ENCODE measurements at places on chromosomes 3 and 15.
A peak's percentile ranks its signal among the peaks of the same experiment; 100 is the strongest.

DNA sequence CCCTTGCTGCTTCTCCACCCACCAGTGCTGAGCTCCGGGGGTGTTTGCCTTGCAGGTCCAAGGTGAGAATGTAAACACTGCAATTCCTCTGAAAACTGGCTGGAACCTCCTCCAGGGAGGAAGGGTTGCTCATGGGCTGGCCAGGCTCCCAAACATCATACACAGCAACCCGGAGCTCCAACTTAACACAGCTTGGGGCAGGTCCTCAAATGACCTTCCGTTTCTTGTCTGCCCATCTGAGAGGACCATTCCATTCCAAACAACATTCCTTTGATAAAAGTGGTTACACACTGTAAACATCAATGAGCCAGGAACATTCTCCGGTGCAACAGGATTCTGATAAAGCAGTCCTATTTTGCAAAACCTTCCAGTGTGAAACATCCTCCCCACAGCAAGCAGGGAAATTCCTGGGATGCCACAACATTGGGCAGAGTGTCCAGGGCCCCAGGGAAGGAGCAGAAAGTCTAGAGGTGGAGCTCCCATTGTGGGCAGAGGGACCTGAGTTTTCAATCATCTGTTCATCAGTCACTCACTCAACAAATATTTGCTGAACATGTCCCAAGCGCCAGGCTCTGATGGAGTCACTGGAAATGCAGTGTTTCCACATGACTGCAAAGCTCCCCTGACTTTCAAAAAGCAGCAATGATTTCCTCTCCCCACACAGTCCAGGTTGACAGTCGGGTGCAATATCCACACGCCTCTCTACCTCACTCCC lies 7.3 kb upstream of the HEG1 start:
- peak; percentile 76 for DNase-seq

- DNase-seq: no peak
Observed at GRCh38 chr15:73326157-73326556, 42.6 kb downstream of the HCN4 start.

DNA sequence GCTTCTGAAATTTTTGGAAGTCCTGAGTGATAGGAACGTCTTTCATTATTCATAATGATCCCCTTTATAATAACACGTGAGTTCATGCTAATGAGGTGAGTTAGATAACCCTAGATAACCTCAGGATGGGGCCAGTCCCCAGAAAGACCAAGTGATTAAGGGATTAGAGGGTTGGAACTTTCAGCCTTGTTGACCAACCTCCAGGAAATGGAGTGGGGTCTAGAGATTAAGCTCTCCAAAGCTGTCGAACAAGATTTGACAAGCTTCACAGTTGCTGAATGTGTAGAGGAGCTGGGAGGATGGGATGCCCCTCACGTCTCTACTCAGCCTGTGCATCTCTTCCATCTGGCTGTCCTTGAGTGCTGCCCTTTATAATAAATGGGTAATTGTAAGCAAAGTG lies 107.1 kb downstream of the ZMAT3 start:
- DNase-seq: no peak

GRCh38 chr15:98952381-98952803 lies 55.2 kb downstream of the PGPEP1L start:
- no peak for DNase-seq

- no peak for DNase-seq
Observed at GRCh38 chr3:101182734-101183133, 137.6 kb downstream of the IMPG2 start.

DNA sequence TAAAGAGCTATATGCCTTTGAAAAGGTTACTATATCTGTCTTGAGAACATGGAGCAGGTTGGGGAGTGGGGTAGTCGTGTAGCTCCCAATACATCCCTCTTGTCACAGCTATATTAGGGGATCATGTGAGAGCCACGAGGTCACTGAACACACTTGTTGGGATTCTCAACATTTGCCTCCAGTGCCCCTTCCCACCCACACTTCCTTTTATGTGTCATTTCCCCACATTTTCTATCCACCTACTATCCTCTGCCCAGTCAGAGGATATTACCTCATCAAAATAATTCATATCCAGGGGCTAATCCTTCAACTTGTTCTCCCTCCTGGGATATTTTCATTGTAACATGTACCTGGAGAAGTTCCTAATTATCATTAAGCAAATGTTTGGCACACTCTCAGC lies 85.0 kb downstream of the CYP19A1 start:
- no peak for DNase-seq

DNA sequence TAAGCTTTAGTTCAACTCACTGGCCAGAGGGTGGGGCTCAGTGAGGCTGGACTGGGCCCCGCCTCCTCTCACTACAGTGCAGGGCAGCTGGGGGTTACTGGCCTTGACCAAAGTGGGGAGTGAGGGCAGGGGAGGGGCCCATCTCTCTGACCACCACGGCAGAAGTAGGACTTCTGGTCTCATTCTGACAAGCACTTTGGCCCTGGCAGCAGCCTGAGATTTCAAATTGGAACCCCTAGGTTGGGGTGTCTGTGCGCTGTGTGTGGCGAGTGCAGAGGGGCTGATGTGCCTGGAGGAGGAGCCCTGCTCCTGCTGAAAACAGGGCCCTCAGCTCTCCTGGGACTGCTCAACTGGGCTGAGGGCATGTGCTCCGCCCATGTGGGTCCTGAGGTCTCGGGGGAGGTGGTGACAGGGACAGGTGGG lies 60.3 kb upstream of the RPL32 start:
- DNase-seq: no peak

GRCh38 chr3:63559884-63560283 lies 92.6 kb upstream of the SNTN start:
- no peak for DNase-seq

- no peak for DNase-seq
Observed at GRCh38 chr3:9222049-9222448, 27.4 kb downstream of the SRGAP3 start.

- peak; percentile 50 for DNase-seq
Observed at GRCh38 chr15:75508840-75509532, 57.5 kb upstream of the SIN3A start.

GRCh38 chr15:40595219-40595618 lies 1.2 kb downstream of the KNL1 start:
- no peak for DNase-seq

- DNase-seq: peak; percentile 83
Observed at GRCh38 chr3:120093119-120093910, 932 bp downstream of the GSK3B start.

DNA sequence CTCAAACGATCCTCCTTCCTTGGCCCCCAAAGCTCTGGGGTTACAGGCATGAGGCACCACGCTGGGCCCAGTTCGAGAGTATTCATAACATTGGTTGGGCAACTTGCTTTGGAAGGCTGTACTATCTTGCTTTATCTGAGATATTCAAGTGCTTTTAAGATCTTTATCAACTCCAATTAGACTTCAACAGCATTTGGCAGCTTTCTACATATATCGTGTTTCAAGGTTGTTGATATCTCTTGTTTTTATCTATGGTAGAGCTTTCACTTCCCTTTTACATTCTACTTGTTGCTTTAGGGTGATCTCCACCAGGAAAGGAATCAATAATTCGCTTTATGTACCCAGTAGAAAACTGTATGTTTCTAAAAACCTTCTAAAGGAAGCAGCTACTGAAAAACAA lies 395.3 kb downstream of the IL5RA start:
- no peak for DNase-seq

DNA sequence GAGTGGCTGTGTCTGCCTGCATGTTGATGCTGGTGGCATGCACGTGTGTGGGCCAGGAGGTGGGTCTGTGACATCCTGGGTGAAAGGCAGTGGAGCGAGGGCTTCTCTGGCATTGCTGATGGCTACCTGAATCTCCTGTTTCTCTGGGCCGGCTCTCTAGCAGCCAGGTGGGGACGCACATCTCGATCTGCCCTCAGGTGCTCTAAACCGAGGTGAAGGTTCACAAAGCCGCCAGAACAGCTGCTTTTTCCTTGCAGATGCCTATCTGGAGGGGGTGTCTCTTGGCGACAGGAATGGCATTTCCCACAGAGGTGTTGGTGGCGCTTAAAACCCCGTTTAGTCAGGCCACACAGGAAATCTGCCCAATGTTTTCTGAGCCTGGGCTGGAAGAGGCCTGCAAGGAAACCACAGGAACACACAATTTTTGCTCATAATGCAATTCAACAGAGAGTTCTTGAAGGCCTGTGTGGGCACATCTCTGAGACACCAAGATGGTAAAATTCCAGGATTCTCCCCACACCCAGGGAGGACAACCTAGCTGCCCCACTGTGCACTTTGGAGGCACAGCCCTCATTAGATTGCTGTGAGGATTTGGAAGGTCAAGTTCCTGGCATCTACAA lies 11.9 kb downstream of the TMEM158 start:
- DNase-seq: no peak

DNA sequence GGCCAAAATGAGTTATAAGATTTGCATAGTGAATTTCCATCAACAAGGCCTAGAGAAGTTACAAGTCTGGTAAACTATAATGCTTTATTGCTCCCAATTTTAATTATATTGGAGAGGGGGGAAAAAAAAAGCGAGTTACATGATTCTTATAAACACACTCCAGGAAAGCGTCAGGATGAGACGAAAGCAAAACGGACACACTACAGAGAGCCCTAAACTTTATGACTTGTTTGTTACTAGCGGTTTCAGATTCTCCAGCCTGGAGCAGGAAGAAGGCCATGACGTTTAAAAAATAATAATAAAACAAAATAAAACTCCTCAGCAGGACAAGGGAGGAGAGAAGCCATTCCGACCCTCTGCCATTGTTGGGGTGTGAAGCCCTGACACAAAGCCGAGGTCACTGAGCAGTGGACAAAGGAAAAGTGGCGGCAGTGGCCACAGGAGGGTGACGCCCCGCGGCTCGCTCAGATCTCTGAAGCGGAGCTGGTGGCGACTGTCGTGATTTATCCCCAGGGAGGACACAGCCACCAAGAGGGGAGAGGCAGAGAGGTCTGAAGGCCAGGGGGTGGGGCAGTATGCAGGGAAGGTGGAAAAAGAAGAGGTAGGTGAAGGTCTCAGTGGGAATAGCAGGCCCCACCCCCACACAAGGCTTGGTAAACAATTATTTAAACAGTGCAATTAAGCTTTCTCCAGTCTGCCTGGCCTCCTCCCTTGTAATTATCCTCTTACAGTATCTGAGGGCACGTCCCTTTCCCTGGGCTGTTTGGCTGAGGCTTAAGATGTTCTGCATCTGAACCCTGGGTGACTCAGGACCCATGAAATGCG lies 45.3 kb downstream of the ADAMTS9 start:
- DNase-seq: no peak

- DNase-seq: no peak
Observed at GRCh38 chr15:89728254-89728653, 22.8 kb downstream of the MESP1 start.

DNA sequence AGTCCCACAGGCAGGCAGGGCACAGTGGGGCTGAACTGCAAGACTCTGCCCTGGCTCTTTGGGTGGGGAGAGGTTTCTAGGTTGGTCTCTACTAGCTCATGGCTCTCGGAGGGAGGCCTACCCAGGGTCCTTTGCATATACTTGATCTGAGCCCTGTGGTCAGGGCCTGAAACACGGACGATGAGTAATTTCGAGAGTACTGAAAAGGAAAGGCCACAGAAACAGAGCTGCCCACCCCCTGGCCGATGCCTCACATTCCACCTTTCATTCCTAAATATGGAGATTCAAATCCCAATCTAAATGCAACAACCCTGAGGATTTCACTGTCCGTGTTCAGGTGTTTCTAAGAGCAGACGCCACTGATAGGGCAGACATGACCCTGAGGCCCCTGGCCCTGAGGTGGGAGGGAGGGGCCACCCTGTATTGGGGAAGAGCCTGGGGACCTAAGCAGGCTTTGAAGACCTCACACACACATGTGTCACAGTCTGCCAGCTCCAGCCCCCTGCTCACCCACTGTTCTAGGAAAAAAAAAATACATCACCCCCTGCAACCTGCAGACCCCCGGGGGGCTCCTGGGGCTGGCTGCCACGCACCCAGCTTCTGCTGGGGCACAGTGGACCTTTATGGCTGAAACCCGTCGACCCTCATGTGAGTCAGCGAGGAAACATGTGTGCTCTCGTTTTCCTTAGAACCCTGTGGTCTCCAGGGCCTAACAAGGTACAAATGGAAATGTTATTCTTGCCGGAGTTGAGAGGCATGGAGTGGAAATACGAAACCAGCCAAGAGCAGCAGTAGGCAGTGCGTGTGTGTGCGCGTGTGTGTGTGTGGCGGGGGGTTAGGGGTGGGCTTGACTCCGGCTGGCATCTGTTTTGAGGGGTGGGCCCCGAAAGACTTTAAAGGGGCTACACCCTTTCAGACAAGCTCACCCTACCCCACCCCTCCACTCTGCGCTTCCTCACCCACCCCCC lies 112.7 kb downstream of the CHSY1 start:
- DNase-seq: no peak

- DNase-seq: no peak
Observed at GRCh38 chr15:41778521-41778920, 4.2 kb downstream of the MAPKBP1 start.

DNA sequence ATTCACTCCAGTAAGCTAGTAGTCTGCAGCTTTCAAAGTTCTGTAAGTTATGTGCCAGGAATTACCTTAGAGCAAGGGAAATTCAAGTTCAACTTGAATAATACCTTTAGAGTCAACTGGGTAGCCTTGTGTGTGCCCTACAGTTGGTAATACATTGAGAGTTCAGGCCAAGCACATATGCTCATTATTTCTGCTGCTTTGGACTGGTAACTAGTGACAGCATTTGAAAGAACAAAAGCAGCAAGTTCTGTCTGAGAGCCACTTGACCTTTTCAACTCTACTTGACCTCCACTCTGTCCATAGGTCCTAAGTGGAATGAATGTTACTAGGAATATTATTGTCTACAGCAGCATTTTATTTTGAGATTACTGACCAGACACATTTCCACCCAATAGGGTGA lies 723.5 kb downstream of the NLGN1 start:
- peak; percentile 21 for DNase-seq

DNA sequence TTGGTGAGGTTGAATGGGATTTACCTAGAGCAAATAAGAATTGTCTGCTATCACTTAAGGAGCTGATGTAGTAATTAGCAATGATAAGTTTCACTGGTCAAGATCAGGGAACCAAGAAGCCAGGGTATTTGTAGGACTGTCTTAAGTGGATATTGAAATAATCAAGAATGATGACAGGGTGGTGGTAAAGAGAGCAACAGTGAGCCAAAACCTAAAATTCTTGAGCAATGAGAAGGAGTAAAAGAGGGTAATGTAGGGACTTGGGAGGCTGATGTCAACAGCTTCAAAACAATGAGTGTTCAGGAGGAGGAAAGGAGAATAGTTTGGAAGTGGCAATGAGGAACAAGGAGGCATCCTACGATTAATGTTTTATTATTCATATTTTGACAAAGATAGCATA lies 31.5 kb upstream of the SLC2A2 start:
- no peak for DNase-seq

DNA sequence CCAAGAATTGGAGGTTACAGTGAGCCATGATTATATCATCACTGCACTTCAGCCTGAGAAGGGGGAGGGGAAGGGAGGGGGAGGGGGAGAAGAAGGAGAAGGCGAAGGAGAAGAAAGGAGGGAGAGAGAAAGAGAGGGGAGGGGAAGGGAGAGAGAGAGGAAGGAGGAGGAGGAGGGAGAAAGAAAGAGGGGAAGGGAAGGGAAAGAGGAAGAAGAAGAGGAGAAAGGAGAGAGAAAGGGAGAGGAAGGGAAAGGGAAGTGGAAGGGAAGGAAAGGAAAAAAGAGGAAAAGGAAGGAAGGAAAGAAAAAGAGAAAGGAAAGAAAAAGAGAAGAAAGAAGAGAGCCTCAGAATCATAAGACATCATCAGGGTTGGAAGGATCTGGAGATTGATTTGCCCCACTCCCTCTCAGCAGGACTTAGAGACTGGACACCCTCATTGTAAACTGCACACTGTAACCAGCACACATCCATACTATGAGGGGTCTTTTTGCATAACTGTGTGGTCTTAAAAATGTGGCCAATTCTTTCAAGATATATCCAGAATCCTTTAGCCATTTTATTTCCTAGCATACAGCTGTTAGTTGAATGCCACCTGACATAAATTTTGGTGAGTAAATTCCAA lies 130.9 kb downstream of the CMSS1 start:
- no peak for DNase-seq

Data from DMS53 (cell line).